ENCODE measurements at places on chromosomes 7 and 10. TPM values are rescaled to one million over a fixed set of nuclear protein-coding genes. Genes with fewer than 3 reads are reported as not detected.

DNA sequence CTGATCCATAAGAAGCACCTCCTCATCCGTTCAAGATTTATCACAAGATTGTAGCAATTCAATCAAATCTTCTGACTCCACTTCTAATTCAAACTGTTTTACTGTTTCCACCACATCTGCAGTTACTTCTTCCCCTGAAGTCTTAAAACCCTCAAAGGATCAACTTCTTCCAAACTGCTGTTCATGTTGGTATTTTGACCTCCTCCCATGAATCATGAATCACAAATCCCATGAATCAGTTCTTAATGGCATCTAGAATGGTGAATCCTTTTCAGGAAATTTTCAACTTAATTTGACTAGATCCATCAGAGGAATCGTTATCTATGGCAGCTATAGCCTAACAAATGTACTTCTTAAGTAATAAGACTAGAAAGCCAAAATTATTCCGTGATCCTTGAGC is 122.3 kb downstream of the IMMP2L start:
- DNase-seq = no peak

DNA sequence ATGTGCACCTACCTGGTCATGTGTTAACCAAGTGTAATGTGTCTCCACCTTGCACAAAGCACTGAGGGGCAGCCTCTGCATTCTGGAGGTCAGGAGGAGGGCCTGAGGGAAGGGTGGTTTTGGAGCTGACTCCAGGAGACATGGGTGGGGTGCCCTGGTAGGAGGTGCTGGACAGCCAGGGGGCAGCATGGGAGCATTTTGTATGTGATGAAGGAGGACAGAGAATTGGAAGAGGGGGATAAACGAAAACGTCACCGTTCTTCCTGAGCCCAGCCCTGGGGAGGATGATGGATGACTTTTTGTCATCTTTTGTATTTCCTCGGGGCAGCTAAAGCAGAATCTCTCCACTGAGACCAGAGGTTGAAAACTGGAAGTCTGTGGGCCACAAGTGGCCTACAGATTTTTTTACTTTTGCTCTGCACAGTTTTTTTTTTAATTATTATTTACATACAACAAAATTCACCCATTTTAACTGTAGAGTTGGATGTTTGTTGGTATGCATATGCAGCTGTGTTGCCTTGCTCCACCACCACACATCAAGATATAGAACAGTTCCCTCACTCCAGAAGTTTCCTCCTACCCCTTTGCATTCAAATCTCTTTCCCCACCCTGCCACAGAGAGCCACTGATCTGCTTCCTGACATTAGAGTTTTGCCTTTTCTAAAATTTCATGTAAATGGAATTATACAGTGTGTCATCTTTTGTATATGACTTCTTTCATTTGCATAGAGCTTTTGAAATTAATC is 242.5 kb downstream of the VTI1A start:
- DNase-seq = no peak

DNA sequence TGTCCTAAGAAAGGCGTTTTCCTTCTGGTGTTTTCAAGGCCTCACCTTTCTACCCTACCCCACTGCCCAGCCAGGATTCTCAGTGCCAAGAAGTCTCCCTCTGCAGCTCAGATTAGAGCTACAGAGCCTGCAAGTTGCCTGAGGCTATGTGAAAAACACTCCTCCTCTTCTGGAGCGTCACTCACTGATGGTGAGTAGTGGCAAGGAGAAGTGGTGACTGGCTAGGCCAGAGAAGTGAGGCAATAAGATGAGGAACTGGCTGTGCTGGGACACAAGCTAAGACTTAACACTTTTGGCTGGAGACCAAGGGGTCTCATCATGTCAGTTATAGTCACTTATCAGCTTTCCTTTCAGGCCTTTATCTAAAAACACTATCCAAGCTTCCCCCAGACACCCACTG is 86.7 kb upstream of the PRKAR2B start:
- DNase-seq = no peak

DNA sequence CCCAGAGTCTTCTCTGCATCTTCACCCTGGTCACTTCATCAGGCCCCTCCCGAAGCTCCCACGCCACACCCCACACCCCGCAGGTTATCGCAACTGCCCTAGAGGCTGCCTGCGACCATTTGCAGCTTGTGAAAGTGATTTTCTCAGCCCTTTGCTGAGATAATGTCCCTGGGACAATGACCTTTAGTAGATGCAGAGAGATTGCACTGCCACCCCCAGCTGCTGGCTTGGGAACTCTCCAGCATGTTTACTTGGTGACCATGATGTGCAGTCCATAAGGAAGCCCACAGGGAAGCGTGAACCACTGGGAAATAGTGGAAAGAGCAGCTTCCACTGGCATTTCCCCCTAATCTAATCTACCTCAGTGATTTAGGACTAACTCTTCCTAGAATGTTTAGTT is 97.3 kb downstream of the WNT2 start:
- no peak for DNase-seq

- DNase-seq = no peak
Observed at GRCh38 chr10:56632537-56632936, 271.5 kb upstream of the ZWINT start.

DNA sequence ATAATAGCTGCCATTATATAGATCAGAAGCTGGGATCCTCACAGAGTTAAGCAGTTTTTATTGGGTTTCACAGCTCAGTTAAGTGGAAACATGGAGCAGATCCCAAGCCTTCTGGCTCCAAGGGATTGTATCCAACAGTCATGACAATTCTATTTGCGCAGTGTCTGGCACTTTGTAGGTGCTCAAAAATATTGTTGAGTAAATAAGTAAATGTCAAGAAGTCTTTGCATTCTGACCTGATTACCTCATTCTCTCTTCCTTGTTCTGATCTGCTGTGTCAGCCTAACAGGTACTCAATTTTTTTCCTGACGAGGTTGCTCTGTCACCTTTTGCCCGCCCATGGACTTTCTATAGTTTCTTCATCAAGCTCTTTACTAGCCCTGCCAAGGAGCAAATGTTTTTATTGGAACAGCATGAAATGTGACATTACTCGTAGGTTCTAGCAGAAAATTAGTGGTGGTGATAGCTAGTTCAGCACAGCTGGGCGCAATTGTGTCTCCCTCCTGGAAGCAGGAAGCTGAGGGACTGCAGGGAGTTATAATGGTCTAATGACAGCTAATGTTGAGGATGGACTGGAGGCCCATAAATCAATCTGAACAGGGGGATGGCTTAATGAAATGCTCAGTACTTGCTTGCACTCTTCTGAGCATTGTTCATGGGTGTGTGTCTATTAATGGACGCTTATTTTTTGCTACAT is 680.2 kb downstream of the CCSER2 start:
- DNase-seq = no peak

DNA sequence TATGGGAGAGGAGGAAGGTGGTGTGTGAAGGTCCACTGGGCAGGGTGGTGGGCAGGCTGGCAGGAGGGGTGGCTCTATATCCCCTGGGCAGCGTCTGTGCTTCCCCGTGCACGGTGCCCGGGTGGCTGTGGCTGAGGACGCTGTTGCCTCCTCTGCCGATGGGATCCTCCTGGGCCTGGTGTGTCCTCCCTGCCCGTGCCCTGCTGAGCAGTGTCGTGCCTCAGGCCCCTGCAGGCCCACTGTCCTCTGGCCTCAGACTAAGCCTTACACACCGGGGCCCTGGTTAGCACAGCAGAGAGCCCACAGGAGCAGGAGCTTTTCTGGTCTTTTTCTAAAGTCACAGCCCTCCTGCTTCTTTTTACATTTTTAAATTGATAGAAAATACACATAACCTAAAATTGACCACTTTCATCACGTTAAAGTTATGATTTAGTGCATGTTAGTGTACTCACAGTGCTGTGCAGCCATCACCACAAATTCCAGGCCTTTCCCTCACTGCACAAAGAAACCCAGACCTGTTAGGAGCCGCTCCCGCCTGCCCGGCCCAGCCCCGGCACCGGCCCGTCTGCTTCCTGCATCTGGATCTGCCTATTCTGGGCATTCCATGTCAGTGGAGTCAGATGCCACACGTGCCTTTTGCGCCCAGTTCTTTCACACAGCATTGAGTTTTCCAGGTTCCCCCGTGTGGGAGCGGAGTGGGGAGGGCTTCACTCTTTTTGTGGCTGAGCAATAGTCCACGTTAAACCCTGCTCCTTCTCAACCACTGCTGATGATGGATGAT is 19.4 kb downstream of the PFKFB3 start:
- DNase-seq = no peak

GRCh38 chr10:101611096-101611905 is 23.2 kb downstream of the DPCD start:
- DNase-seq = no peak

The STX1A gene
- total RNA-seq = 2.2 TPM

The AMZ1 gene
- 0.05 TPM for total RNA-seq

The HACD1 gene
- 7.3 TPM for total RNA-seq

The TMEM140 gene
- 4.3 TPM for total RNA-seq

The SSC4D gene
- 0.71 TPM for total RNA-seq

Measured in thymus (tissue), 14 donors.